ENCODE measurements at places on chromosomes 6 and 20.

GRCh38 chr6:33863723-33864440, 60.1 kb upstream of the MLN start:
- no peak for DNase-seq

DNA sequence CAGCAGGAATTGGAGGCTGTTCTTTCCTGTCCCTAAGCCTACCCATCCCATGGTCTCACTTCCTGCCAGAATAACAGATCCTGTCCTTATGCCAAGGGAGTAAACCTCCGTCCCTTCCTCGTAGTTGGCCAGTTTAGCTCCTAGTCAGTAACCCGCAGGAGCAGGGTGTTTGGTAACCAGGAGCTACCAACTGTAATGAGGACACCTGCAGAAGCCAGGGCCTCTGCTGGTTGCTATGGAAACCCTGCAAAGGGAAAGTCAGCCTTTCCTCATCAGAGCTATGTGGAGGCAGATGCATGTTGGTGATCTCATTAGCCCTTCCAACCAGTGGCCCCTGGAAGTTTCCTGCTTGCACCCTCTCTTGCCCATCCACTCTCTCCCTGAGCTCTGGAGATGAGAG, 368.2 kb upstream of the SULF2 start:
- DNase-seq, result no peak

- DNase-seq, result peak; percentile 87
These were observed 37.8 kb upstream of the THEMIS start for GRCh38 chr6:127938701-127939100.

- peak; percentile 45 for DNase-seq
These were observed 182.7 kb downstream of the TBX18 start for GRCh38 chr6:84581494-84582259.

- DNase-seq, result peak; percentile 41
These were observed 2.8 kb downstream of the SOX4 start for GRCh38 chr6:21596145-21596948.

- DNase-seq, result no peak
These were observed 1.8 kb downstream of the ADAM33 start for GRCh38 chr20:3679749-3680700.

DNA sequence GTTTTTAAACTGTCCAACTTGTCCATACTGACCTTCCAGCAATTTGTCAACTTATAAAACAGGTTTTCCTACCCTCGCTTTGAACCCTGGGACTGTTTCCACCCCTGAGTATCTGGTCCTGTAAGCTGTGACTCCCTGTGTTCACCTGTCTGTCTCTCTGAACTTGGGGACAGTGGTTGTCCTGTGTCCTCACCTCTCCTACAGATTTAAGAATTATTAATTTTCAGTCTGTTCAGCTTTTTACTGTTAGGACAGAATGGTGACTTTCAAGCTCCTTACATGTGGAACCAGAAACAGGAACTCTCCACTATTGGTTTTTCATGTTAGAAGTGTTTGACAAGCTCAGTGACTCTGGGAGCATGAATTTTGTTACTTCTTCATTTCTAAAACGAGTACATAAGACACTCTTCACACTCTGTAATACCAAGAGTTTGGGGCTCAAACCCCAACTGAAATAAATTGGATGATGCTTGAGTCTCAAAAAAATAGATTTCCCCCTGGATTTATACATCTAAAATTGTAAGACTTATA, 713.9 kb downstream of the COL12A1 start:
- DNase-seq, result no peak

DNA sequence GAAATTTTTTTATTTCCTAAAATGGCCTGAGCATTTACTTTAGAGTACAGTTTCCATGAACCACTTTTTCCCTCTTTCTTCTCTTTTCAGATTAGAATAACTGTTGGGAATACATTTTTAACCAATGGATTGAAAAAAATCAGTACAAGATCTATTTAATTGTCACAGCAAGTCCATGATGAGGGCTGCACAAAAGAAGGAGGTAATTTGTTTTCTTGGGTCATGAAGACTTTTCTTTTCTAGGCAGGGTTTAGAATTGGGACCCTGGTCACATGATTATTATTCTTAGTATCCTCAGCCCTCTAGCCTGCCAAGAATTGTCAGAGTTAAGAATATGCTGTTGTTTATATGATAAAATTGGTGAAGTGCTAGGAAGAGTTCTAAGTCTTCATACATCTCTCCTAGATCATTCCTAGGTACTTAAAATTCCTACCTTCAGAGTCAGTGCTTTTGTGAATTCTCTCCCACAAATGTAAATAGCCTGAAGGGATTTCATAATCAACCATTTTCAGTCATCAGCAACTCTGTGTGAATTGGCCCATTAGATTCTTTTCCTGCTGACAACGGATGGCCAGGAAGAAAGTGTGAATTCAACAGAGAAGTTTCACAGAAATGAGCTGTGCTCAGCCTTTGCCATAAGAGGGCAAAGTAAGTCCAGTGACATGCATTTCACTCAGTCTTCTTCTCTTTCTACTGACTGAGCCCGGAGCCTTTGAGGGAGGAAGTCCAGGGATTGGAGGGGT, 32.4 kb upstream of the TPBG start:
- DNase-seq, result no peak

GRCh38 chr6:87553159-87553765, 36.5 kb downstream of the RARS2 start:
- no peak for DNase-seq

GRCh38 chr6:33313709-33314514, at the start of gene TAPBP:
TSS of gene TAPBP (minus strand) at chr6:33314078. CDS start at chr6:33314041, 37 bp downstream.
- peak; percentile 72 for DNase-seq

- DNase-seq, result no peak
These were observed 425 bp downstream of the FOXA2 start for GRCh38 chr20:22583773-22584521.

- no peak for DNase-seq
These were observed 74.2 kb upstream of the DSP start for GRCh38 chr6:7467007-7467897.

DNA sequence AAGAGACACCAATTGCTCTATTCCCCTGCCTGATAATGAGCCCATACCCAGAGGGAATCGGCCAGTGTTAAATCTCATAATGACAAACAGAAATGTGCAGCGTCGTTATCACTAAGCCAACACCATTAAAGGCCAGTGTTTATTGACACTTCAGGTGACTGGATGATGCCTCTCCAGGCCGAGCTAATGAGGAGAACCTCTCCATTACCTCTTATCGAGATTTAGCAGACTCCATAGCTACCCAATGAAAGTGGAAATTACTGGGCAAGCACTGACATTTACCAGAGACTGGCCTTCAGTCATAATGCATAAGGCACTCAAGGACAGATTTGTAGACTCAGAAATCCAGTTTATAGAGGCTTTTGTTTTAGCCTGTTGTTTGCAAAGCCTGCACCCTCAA, 669.5 kb downstream of the MAFB start:
- no peak for DNase-seq

- no peak for DNase-seq
These were observed 475.8 kb upstream of the JARID2 start for GRCh38 chr6:14770040-14770439.

DNA sequence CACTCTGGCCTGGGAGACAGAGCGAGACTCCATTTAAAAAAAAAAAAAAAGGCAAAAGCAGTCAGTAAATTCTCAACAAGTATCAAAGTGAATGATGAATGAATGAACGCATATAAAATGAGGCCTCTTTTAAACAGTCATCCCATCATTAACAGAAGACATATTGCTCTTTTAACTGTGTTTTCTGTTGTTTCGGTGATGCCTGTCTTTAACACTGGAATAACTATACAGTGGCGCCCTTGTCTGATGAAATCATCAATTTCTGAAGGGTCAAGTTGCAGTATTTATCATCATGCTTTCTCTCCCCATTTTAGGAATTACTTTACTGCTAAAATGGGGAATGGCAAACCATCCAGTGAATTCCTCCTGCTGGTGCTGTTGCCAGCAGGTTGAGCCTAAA, 45.7 kb upstream of the SNX9 start:
- DNase-seq, result no peak

- DNase-seq, result no peak
These were observed 60.0 kb downstream of the PTPN1 start for GRCh38 chr20:50569864-50570836.

GRCh38 chr20:45997187-45997586, 11.5 kb upstream of the MMP9 start:
- DNase-seq, result no peak

- no peak for DNase-seq
These were observed 15.8 kb upstream of the SERPINB9 start for GRCh38 chr6:2918936-2919335.

- DNase-seq, result no peak
These were observed 43.6 kb downstream of the RIOK1 start for GRCh38 chr6:7433121-7433617.

DNA sequence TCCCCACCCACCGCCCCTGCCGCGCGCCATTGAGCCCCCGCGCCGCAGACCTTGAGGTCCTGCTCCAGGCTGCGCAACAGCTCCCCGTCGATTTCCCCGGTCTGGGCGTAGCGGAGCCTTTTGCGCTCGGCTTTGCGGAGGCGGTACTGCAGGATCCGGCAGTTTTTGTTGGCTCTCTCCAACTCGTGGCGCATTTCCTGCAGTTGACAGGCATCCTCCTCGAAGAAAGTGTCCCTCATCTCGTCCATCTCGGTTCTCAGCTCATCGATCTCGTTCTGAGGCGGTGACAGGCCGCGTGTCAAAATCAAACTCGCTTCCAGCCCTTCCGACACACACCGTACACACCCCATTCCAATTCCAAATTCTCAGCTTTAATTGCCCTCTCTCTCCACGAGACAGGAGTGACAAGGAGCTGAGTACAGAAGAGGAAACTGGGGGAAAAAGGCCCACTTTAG, 4.3 kb downstream of the MTCL3 start:
- DNase-seq, result no peak

GRCh38 chr6:16625291-16626265, 135.7 kb downstream of the ATXN1 start:
- DNase-seq, result peak; percentile 51

Data from hematopoietic multipotent progenitor cell (in vitro differentiated cells).